Spinal cord (tissue), 10 donors: ENCODE measurements at places on chromosomes 5 and 9. TPM values are rescaled to one million over a fixed set of nuclear protein-coding genes. Genes with fewer than 3 reads are reported as not detected.

LRRC19 gene
- total RNA-seq, result not detected

RORB gene
- 4.3 TPM for total RNA-seq

NRARP gene
- 5.7 TPM for total RNA-seq

SLC34A1 gene
- total RNA-seq, result not detected

TPD52L3 gene
- not detected for total RNA-seq

DMRT3 gene
- 0.72 TPM for total RNA-seq

OR1J2 gene
- not detected for total RNA-seq

ELOVL7 gene
- 20.5 TPM for total RNA-seq

PDCD1LG2 gene
- 0.50 TPM for total RNA-seq

FBXO10 gene
- 15.3 TPM for total RNA-seq

FTMT gene
- total RNA-seq, result not detected

FAM174A gene
- 21.3 TPM for total RNA-seq
